ENCODE measurements at places on chromosomes 5 and 9. TPM values are rescaled to one million over a fixed set of nuclear protein-coding genes. Genes with fewer than 3 reads are reported as not detected.

Gene IFNB1
- not detected for total RNA-seq

Gene ACTBL2
- total RNA-seq, result not detected

Gene NUTM2F
- not detected for total RNA-seq

GRCh38 chr5:124847907-124848306 lies 101.5 kb upstream of the ZNF608 start:
- no peak for ATAC-seq

- no peak for ATAC-seq
Measured at GRCh38 chr5:52853650-52854049, 65.9 kb downstream of the ITGA1 start.

- no peak for ATAC-seq
Measured at GRCh38 chr5:135312255-135312935, 86.6 kb downstream of the MACROH2A1 start.

DNA sequence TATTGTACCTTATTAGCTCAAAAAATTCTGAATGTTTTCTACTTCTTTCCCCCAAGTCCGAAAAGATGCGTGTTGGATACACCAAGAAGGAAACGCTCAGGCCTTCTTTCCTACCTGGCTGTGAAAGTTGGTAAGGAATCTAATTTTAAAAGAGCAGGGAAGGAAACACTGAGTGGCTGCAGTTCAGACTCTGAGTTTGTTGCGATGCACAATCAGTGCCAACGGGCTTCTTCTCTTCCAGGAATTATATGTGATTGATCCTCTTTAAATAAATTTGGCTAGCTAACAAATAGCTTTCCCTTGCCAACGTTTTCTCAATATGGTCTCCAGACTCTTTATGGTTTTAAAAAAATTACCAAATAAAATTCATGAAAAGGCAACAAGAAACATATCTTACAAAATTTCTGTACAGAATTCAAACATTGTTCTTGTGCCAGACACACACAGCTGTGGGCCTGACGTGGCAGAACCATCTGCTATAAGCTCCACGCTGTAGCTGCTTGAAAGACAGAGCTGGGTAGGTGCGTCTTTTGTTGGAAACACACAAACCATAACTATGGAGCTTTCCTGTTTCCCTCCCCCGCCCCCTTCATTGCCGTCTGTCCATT lies 493.1 kb downstream of the ZNF608 start:
- ATAC-seq, result no peak

GRCh38 chr5:2111569-2112105 lies 228.9 kb upstream of the IRX4 start:
- peak; percentile 29 for ATAC-seq

GRCh38 chr9:35415402-35416097 lies 74.4 kb upstream of the RUSC2 start:
- ATAC-seq, result peak; percentile 43
